Activated gamma-delta T cell (primary cell): ENCODE measurements at places on chromosomes 11 and 22.

GRCh38 chr11:17752144-17752543 lies 17.6 kb downstream of the KCNC1 start:
- no peak for DNase-seq

GRCh38 chr11:26187639-26188038 lies 144.3 kb upstream of the ANO3 start:
- DNase-seq = no peak

GRCh38 chr11:111905411-111905810 lies 6.2 kb downstream of the CRYAB start:
- no peak for DNase-seq

- DNase-seq = no peak
These were observed 864.2 kb downstream of the FAM181B start for GRCh38 chr11:81869351-81870065.

GRCh38 chr11:12719221-12719620 lies 45.0 kb downstream of the TEAD1 start:
- DNase-seq = no peak

DNA sequence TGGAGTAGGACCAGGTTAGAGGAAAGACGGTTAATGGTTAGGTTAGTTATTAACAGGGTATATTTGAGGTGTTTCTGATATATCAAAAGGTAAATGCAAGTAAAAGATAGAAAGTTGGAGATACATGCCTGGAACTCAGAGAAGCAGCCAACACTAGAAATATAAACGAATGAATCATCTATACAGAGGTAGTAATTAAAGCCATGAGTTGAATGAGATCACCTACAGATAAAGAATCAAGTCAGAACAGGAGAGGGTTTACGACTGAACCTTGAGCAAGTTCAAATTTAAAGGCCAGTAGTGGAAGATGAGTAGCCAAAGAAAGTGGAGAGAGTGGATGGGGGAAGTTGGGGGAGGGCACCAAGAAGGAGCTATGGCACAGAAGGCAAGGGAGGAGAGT lies 73.9 kb downstream of the SPON1 start:
- DNase-seq = no peak

- no peak for DNase-seq
These were observed 20.7 kb upstream of the NFAM1 start for GRCh38 chr22:42452916-42453315.

DNA sequence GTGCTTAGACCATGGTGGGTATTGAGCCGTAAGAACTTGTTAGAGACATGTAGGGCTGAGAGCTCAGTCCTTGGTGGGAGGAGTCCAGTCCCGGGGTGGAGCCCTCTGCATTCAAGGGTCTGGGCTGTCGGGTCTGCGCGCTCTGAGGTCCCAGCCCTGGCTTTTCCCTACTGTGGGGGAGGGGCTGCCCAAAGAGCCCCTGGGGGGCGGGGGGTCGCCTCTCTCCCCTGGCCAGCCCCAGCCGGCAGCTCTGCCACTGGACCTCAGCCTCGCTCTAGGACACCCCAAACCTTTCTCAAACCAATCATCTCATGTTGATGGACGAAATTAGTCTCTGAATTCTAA lies 1006.4 kb downstream of the BRD1 start:
- DNase-seq = no peak

DNA sequence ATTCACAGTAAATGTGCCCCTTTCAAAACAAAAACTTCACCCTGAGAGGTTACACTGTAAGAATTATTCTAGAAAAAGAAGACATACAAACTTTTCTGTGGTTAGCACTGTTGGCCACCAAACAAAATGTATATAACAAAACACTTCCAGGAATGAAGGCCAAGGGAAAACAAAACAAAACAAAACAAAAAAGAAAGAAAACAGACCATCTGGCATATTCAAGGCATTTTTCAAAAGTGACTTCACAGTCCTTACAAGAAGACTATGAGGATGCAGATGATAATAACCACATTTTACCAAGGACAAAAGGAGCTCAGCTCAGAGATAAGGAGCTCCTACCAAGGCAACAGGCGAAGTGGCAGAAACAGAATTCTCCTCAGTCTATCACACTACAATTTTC lies 24.9 kb downstream of the CTSC start:
- DNase-seq = no peak

- DNase-seq = no peak
These were observed 22.2 kb downstream of the CYB5R2 start for GRCh38 chr11:7651140-7651551.

GRCh38 chr11:8309311-8309710 lies 45.6 kb upstream of the LMO1 start:
- DNase-seq = no peak

GRCh38 chr11:92623055-92623454 lies 346.4 kb upstream of the MTNR1B start:
- no peak for DNase-seq

GRCh38 chr11:119907122-119907851 lies 178.3 kb upstream of the NECTIN1 start:
- no peak for DNase-seq

GRCh38 chr11:17631702-17632365 lies 84.8 kb downstream of the OTOG start:
- DNase-seq = no peak

DNA sequence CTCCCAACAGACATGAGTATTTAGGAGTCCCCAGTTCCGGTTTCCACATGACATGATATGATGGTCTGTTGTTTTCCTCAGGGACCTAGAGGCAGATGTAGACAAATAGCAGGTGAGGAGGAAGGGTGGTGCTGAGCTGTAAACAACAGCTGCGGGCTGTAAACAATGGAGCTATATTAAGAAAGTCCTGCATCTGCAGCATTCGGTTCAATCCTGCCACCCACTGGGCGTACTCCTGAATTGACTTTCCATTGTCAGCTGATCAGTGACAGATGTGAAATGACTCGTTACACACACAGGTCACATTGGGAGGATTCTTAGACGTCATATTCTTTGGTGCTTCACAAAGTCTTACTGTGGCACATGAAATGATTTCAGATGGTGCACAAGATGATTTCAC lies 26.8 kb upstream of the RAG1 start:
- no peak for DNase-seq

DNA sequence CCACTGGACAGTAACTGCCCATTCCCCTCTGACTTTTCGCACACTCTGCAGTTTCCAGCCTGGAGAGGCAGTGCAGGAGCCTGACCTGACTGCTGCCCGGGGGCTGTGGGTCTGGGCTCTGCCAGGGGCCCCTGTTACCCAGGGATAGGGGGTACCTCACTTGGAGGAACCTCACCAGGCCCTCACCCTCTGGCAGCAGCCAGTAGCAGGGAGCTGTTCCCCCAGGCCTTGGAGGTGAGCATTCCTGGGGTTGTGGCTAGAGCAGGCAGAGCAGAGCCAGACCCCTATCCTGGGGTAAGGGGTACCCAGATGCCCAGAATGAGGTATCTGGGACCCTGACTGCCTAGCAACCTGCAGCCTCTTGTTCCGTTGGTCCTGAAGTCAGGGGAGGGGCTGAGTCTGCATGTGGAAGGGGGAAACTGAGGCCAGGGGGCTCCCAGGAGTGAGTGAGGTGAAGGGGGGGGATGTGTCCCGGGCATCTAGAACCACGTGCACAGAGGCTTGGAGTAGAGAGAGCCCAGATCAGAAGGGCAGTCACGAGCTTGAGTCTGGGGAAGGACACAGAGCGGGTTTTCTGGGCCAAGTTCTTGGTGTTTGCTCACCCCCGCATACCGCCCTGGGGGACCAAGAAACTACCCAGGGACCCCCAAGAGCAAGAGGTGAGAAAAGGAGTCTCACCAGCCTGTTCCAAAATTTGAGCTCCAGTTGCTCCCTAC lies 43.9 kb upstream of the ACCSL start:
- DNase-seq = no peak

GRCh38 chr22:49269928-49270327 lies 557.7 kb downstream of the BRD1 start:
- no peak for DNase-seq

DNA sequence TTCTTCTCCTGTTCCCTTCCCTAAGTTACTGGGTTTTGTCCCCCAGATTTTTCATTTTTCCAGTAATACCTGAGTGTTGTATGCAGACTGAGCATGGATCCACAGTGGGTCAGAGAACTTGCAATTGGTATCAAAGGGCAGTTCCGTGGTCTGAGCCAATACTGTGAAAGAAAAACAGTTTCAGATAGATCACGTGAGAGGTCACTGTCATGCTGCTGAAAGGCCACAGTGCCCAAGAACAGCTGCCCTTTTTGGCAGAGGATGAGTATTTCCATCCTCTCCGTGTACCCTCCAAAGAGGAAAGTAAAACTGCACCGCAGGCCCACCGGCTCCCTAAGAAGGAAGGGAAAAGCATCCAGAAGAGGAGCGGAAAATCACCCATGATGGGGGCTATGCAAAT lies 73.0 kb upstream of the TBCEL start:
- no peak for DNase-seq
